ENCODE measurements at places on chromosomes 5 and 9.

GRCh38 chr9:129081388-129081904 lies 535 bp downstream of the DOLPP1 start:
- DNase-seq = no peak

DNA sequence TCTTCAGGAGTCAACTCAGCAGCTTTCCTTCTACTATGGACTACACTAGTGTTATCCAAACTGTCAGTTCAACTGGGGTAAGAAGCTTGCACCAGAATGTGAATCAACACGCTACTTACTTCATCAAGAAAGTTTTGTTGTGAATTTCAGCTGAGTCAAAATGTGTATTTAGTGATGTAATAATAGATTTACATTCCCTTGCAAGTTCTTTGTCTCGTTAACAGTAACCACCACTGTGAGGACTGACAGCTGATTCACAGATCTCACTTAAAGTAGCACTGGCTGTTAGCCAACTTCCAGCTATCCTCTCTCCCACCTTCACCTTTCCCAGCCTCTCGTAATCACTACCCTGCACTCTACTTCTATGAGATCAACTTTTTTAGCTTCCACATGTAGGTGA lies 445.3 kb downstream of the NTRK2 start:
- DNase-seq = no peak

DNA sequence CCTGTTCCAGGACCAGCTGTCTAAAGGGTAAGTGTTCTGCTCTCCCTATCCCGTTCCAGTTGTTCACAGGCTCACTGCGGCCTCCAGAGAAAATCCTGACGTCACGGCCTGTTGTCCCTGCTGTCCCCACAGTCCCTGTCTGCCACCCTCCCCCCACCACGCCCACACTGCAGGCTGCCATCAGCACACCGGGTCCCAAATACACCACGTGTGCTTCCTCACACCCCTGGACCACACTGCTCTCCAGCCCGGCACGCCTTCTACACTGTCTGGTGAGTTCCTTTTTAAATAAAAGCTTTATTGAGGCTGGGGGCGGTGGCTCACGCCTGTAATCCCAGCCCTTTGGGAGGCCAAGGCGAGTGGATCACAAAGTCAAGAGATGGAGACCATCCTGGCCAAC lies 88.3 kb upstream of the RUFY1 start:
- DNase-seq = no peak

GRCh38 chr9:38286357-38286756 lies 106.1 kb upstream of the ALDH1B1 start:
- no peak for DNase-seq

GRCh38 chr5:145681216-145681615 lies 153.9 kb downstream of the PRELID2 start:
- no peak for DNase-seq

GRCh38 chr5:26572480-26572879 lies 465.9 kb downstream of the CDH9 start:
- DNase-seq = no peak

- DNase-seq = no peak
Measured at GRCh38 chr9:129282731-129283211, 104.7 kb upstream of the IER5L start.

DNA sequence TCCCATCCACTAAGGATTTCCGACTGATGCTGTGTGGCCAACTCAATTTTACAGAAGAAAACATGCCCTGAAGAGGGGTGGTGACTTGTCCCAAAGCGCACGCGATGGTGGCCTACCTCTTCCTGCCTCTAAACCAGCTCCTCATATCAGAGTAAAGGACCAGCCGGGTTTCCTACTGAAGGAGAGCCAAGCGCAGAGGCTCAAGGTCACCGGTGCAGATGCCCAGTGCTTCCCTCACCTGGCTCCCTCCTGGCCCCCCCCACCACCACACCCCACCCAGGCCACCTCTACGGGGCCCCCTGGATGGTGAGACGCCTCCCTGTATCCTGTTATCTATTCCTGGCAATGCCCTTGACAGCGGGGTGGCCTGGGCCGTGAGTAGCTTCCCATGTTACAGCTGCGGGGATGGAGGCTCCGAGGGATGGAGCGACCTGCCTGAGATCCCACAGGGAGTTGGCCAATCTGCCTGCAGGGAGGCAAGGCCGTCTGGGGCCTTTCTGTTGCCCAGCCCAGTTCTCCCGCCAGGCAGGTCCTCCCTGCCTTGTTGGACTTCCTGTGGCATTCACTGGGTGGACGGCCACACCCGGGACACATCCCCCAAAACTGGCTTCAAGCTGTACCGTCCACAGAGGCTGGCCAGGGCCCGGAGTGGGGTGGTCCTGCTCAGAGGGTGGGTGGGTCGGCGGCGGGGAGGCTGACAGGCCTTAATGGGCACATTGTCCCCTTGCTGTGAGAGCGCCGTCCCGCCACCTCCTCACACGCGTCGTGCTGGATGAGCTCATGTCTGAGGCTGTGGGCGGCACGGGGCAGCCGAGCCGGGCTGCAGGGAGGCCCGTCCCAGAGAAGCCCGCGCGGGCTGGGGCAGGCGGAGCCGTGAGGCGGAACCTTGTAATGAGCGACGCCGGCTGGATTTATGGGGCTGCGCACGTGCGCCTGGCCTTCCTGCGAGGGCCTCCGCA lies 72.5 kb downstream of the MACROH2A1 start:
- DNase-seq = no peak

DNA sequence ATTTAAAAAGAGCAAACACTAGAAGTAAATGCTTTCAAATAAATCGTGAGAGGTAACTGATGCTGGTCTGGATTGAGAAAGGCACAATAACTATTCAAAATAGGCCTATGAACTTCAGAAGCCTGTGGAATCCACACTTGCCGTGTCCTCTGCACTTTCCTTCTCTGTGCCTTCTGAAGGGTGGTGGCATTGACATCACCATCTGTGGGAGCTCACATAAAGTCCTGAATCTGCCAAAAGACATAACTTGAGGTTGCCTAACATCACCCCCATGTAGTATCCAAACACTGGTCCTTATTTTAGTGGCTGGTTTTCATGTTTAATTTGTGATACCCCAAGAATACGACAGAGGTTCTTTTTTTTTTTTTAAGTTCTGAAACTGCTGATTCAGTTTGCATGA lies 59.8 kb downstream of the IRF1 start:
- no peak for DNase-seq

DNA sequence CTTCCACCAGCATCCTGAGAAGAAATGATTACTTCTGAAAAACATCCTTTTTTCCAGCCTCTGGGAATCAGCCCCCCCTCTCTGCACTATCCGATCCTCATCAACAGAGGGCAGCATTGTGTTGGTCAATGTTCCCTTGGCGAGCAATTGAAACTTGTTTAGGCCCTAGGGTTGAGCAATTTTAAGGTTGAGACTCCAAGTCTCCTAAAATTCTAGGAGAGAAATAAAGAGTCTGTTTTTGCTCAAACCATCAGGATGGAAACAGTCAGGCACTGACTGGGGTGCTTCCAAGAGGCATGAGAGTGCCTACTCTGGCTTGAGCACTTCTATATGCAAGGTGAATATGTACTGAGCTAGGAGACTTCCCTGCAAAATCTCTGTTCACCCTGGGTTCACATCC lies 12.4 kb upstream of the CYFIP2 start:
- no peak for DNase-seq

GRCh38 chr5:16897284-16897704 lies 38.8 kb downstream of the MYO10 start:
- DNase-seq = no peak

DNA sequence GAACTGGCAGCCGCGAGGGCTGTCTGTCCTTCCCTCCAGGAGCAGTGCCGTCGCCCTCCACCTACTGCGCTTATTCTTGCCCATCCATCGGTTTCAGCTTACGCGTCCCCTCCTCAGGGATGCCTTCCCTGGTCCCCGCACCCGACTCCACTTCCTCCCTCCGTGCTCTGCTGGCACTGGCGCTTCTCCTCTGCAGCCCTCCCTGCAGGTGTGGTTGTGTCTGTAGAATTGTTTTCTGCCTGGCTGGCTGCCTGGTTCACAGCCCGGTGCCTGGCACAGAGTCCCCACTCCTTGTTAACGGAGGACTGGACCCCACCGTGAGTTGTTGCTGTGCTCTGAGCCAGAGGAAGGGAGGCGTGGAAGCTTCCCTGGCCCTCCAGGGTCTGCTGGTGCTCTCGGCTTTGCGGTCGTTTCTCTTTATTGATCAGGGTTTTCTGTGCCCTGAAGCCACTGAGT lies 5.7 kb downstream of the NTMT1 start:
- no peak for DNase-seq

DNA sequence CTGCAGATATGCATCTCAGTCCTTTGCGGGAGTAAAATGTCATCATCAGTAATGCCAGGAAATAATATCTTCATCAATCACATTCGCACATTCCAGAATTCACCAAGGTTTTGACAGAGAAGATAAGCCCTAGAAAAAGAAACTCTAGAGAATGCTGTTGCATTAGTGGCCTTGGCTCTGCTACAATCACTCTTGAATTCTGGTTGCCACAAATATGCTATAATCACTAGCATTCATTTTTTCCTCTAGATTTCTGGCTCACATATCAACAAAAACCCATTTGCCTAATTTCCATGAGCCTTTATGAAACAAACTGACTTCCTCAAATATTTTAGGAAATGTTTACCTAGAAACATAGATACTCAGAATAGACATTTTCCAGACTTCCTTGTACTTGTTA lies 653.4 kb downstream of the ANXA1 start:
- no peak for DNase-seq

DNA sequence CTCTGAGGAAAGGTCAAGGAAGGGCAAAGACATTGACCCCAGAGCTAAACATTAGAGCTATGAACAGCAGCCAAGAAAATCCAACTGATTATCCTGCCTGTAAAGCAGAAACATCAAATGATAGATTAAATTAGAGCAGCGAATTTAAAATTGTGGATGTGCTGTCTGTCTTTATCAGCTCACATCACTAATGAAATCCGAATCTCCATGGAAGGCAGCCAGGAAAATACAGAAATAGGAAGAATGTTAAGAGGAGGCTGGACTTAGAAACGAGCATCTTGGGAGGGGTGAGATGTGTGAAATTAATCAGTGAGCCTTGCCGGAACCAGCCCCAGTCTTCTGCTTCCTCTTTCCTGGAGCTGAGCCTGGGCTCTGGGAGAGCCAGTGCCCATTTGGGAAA lies 191.0 kb downstream of the PJA2 start:
- no peak for DNase-seq

- no peak for DNase-seq
Measured at GRCh38 chr9:124611106-124611505, 103.9 kb upstream of the NR5A1 start.

DNA sequence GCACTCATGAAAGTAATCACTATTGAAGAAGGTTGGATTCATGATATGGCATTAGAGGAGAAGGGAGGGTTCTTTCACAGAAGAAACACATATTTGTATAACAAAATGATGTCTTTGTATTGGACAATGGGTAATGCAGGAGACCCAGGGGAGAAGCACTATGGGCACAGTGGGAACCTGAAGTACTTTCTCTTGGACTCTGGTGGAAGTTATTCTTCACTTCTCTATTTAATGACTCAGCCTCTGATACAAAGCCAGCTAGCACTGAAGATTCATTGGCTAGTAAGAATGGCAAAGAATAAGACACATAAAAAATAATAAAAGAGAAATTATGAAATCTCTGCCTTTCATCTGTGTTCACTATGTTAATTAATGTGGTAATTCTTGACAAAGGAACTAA lies 149.9 kb upstream of the PRR16 start:
- no peak for DNase-seq

DNA sequence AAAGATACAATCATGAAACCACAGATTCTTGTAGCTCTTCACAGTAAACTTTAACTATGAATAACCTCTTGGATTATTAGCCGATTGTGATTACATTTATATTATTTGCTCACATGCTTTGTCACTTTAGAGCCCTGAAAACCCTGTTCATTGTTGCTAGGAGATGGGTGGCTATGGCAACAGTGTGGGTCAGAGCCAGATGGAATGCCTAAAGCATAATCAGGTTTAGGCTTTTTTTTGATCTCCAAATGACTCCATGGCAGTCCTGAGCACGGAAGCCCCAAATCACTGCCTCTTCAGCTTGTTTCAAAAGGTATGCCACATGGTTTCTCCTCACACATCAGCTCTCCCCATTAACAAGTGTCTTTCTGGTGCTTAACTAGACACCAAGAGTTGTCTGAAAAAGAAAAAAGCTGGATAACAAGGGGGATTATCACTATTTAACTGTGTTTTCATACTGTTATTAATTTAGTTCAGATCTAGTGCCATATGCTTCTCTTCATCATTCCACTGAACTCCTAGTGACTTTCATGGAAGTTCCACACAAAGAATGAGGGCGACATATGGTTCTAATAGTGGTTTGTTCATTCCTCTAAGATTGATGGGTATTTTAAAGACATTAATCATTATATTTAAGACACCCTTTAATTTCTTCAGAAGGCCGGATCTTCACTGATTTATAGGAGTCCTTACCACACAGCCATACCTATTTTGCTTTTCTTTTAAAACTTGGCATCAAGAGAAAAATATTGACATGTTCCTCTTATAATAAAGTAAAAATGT lies 88.8 kb upstream of the PAM start:
- DNase-seq = no peak

DNA sequence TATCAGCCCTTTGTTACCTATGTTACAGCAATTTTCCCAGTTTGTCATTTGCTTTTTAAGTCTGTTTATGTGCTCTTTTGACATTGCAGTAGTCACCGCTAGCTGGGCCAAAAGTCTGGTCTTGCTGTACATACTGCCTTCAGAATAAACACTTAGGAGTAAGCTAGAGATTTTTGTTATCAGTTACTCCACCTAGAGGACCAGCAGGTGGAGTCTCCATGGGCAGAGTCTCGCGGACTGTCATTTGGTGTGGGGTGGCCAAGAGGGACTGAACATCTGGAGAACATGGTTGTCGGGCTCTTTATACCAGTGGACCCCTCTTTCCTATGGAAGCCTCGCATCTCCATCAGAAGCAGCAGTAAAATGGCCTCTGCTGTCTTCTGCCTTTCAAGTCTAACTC lies 10.8 kb upstream of the MGAT1 start:
- DNase-seq = no peak

GRCh38 chr5:170287532-170287931 lies 10.0 kb downstream of the LCP2 start:
- DNase-seq = no peak

GRCh38 chr9:101446732-101447131 lies 11.2 kb upstream of the ALDOB start:
- DNase-seq = no peak

- no peak for DNase-seq
Measured at GRCh38 chr5:132788990-132789886, 12.2 kb upstream of the SEPTIN8 start.
